ENCODE measurements at places on chromosomes 11 and 22.

GRCh38 chr11:2890466-2891294, 5.1 kb upstream of the CDKN1C start:
- DNase-seq: no peak

DNA sequence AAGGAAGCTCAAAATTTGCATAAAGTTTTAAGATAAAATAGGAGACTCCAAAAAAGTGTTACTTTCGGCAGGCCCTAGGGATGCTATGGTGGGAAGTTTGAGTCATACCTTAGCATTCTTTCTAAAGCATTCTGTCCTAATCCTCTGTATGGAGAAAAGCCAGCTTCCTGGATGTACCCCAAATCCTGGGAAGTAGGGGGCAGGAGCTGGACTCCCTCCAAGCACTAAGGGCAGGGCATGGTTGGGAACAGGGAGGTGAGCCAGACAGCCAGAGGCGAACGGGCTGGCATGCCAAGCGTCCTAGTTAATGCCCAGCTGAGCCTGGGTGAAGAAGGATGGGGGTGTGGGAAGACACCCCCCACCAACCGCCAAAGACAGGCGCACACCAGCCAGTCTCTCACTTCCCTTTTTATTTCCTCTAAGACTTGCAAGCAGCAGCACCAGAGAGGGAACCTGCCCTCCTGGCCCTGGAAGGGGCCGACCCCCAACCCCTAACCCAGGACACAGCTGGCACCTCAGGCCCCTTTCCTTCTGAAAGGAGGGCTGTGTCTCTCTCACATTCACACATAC, 23.9 kb downstream of the RTN4RL2 start:
- no peak for DNase-seq

DNA sequence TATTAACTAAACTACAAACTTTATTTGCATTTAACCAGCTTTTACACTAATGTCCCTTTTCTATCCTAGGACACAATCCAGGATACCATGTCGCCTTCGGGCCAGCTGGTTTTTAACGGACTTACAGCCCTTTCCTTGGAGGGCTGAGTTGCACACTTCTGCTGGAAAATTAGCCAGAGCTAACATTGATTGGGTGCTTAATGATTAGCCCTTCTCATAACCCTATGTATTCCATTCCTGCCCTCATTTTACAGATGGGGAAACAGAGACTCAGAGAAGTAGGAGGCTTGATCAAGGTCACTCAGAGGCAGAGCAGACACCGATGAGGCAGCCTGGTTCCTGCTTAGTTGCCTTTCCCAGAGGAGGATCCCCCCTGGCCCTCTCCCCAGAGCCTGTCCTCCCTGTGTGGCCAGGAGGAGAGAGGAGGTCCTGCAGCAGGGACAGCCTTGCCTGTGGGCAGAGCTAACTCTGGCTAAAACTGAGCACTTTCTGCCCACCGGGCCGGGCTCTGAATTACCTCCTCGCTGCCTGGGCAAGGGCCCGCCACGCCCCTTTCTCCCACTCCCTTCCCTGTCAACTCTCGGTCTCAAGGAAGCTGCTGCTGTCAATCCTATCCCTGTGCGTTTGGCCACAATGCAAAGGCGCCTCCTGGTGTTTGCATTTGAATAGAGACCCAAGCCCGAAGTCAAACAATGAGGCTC, 59.6 kb upstream of the PAX6 start:
- DNase-seq: peak; percentile 3

DNA sequence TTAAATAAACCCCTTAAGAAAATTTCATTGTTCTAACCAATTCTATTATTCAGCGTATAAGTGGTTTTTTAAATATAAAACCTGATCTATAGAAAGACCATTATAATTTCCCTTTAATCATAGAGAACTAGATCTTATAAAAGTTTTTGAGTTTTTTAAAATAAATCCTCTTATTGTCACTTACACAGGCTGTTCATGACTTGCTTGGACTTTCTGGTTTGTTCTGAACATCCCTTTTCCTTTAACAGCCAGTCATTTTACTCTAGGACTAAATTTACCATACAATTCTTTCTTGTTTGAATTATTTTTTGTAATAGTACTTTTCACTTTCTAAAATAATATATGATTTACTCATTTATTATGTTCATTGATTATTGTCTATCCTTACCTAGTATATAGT, 4.7 kb downstream of the NXPE2 start:
- no peak for DNase-seq

- no peak for DNase-seq
These were observed 89.9 kb upstream of the LDLRAD3 start for GRCh38 chr11:35853971-35854370.

DNA sequence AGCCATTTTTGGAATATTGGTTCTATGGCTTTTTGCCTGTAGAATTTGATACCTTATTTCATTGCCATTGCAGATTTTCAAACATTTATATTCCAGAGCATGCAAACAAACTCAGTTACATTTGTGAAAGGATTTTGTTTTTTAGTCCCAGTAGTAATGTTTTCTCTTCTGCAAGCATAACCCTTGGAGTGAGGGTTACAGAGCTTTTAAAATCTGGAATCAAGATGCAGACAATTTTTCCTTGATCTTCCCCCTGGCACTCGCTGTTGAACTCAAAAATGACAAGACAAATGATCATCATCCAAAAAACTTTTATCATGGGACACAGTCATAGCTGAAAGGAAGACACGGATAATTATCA, 20.8 kb downstream of the BBOX1 start:
- DNase-seq: no peak

- DNase-seq: no peak
These were observed 32.4 kb downstream of the JAM3 start for GRCh38 chr11:134101282-134101681.

GRCh38 chr11:127632546-127632945, 632.0 kb upstream of the KIRREL3 start:
- no peak for DNase-seq
